ENCODE measurements at places on chromosomes 5 and 9.

GRCh38 chr9:124284940-124285441, 27.2 kb downstream of the NEK6 start:
- peak; percentile 67 for DNase-seq

GRCh38 chr5:96377597-96377996, 55.5 kb downstream of the PCSK1 start:
- DNase-seq = no peak

- peak; percentile 55 for DNase-seq
Measured at GRCh38 chr5:135116160-135116561, 82.1 kb upstream of the PITX1 start.

- no peak for DNase-seq
Measured at GRCh38 chr5:171313481-171314206, 4.6 kb downstream of the TLX3 start.

DNA sequence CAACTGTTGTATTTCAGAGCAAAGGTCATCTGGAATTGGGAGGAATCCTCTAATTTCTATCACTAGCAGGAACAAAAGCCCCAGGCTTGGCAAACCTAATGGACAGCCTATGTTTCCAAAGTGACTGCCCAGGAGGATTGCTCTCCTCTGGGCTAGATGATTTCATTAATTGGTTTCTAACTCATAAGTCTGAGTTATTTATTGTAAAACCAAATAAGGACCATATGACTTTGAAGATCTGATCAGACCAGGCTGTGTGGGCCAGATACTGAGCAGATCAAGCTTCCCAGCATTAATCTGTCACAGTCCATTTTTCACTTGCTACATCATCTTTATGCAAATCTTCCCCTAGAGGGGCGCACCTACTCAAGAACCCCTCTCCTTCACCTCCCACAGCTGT, 125.2 kb downstream of the PRDM6 start:
- no peak for DNase-seq

- no peak for DNase-seq
Measured at GRCh38 chr9:133035669-133036068, 4.9 kb downstream of the GTF3C5 start.

DNA sequence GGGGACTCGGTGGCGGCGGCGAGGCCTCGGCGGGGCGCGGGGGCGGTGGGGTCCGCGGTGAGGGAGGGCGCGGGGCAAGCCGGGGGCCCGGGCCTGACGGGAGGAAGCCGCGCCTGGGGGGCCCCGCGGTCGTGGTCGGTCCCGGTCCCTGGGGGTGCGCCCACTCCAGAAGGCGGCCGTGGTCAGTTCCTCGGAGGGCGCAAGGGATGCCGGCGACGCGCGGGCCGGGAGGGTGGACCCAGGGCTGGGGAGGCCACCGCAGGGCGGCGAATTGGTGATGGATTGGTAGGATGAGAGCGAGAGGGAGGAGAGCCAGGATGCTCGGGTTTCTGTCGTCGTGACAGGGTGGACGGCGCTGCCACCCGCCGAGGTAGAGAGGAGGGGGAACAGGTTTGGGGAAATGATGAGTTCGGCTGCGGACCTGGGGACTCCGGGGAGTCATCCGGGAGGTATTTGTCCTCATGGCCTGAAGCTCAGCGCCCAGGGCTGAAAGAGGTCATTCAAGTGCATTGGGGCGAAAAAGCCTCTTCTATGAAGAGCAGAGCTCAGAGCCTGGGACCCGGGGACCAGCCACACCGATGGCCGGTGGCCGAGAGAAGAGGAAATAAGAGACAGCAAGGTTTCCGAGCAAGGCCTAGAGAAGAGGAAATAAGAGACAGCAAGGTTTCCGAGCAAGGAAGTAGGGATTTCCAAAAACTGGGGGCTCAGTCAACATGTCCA, 557 bp downstream of the GNG10 start:
- DNase-seq = peak; percentile 67

- no peak for DNase-seq
Measured at GRCh38 chr5:95996904-95997723, 35.5 kb upstream of the ELL2 start.

DNA sequence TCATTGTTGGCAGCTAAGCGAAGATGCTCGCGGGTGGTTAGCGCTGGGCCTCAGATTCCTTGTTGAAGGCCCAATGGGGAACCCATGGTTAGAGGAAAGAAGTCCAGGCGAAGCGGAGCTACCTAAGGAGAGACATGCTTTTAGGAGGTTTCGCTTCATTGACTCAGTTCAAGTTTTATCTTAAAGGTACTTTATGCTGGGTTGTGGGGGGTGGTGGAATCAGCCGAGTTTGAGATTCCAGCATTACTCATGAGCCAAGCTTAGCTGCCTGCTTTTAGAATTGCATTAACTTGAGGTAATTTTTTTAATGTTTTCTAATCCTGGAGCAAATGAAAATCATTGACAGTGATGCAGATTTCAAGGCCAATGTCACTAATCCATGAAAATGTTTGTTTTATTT, 16.1 kb downstream of the MEGF10 start:
- no peak for DNase-seq

- DNase-seq = no peak
Measured at GRCh38 chr9:13027879-13028278, 251.6 kb downstream of the MPDZ start.

- no peak for DNase-seq
Measured at GRCh38 chr9:76718166-76718565, 46.1 kb upstream of the PCA3 start.

- no peak for DNase-seq
Measured at GRCh38 chr9:73114958-73115357, 36.7 kb upstream of the ANXA1 start.

- no peak for DNase-seq
Measured at GRCh38 chr5:135877570-135878155, 18.0 kb downstream of the IL9 start.

DNA sequence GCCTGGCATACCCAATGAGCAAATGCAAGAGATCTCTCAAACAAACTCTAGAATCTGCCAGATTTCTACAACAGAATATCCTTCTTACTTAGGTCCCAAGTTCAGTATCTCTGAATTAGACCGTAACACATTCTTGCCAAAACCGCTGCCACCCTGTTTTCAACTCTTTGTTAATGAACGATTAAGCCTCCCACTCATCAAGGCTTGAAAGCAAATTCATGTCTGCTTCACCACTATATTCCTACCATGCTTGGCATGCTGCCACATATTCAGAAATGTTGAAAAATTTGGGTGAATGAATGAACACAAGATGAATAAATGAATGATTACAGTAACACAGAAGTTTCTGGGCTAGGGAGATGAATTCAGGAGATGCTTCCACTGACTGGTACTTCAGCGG, 119.9 kb downstream of the BNC2 start:
- no peak for DNase-seq

DNA sequence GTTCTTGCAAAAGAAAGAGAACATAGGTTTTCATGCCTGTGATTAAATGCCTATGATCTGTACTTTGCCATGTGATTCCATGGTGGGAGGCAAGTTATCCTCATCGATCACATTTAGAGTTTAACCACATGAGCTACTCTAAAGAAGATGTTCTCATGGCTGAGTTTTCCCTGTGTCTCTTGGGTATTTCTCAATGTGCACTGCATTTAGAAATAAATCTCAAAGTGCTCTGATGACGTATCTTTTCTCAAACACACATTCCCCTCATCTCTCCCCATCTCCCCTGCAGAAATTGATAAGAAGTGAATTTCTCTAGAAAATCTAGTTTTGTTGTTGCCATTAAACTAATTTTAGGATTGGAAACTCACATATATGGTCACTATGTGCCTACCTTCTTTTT, 282.2 kb downstream of the SEMA5A start:
- DNase-seq = no peak

DNA sequence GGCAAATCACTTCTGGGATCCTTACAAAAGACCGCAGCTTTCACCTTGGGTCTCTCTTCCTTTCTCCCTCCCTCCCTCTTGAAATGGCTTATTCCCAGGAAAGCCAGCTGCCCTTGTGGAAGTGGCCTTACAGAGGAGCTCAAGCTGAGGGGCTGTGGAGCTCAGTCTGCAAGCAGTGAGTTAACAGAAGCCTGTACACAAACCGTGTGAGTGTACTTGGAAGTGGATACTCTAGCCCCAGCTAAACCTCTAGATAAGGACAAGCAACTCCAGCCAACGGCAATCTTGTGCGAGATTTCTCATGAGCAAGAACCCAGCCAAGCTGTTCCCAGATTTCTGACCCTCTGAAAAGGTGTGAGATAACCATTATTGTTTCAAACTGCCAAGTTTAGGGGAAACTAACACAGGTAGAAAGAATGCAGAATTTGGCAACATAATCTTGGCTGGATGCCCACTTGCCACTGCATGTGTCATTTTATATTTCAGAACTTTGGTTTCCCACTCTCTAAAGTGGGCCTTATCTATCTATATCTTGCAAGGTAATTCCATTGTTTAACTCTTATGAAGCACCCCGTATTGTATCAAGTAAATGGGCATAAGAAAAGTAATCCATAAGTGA, 85.6 kb downstream of the CDH18 start:
- DNase-seq = no peak

GRCh38 chr9:91783411-91783810, 166.6 kb downstream of the ROR2 start:
- no peak for DNase-seq

DNA sequence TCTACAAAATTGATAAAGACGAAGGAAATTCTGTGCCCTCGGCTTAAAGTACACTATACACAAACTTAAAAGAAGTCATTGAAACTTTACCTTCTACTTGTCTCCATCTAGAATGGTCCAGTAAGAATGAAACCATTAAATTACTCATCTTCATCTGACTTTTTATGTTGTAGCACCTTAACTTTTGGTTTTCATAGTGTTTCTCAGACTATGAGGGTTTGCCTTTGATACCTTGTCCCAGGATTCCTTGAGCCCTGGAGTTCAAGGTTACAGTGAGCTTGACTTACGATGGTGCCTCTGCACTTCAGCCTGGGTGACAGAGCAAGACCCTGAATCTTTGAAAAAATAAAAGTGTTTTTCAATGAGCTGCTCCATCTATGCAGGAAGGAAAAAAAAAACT, 132.2 kb downstream of the CDC42SE2 start:
- no peak for DNase-seq

GRCh38 chr5:173094012-173094661, 38.0 kb downstream of the CREBRF start:
- no peak for DNase-seq

GRCh38 chr5:111656580-111656979, 100.4 kb downstream of the NREP start:
- no peak for DNase-seq

- DNase-seq = peak; percentile 56
Measured at GRCh38 chr9:128203707-128204551, 750 bp downstream of the DNM1 start.

- no peak for DNase-seq
Measured at GRCh38 chr5:79030663-79031484, 38.6 kb downstream of the DMGDH start.

- DNase-seq = peak; percentile 53
Measured at GRCh38 chr9:7536310-7536939, 263.2 kb downstream of the DMAC1 start.

- no peak for DNase-seq
Measured at GRCh38 chr5:59607138-59607765, 286.3 kb downstream of the PDE4D start.

DNA sequence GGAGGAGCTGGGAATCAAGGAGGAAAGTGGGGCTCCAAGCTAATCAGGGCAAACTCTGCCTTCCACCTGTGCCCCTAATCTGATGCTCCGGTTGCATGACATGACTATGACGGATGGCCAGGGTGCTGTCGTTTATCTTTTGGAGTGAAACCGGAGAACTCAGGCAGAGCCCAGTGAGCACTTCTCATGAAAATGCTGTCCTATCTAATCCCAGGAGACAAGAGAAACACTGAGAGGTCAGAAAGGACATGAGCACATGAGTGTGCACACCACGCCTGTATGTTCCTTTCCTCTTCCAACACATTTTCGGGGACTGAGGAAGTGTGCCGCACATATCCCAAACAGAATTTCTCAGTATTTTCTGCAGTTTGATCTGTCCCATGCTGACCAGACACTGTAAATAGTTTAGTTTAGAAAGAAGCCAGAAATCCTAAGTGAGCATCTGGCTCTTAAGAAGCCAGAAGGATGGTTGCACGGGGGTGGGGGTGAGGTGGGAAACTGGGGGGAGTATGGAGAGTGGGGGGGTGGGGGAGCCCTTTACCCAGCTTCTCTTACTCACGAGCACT, 217.1 kb downstream of the TSSK1B start:
- no peak for DNase-seq

GRCh38 chr5:106094204-106094607, 1576.5 kb downstream of the EFNA5 start:
- no peak for DNase-seq

DNA sequence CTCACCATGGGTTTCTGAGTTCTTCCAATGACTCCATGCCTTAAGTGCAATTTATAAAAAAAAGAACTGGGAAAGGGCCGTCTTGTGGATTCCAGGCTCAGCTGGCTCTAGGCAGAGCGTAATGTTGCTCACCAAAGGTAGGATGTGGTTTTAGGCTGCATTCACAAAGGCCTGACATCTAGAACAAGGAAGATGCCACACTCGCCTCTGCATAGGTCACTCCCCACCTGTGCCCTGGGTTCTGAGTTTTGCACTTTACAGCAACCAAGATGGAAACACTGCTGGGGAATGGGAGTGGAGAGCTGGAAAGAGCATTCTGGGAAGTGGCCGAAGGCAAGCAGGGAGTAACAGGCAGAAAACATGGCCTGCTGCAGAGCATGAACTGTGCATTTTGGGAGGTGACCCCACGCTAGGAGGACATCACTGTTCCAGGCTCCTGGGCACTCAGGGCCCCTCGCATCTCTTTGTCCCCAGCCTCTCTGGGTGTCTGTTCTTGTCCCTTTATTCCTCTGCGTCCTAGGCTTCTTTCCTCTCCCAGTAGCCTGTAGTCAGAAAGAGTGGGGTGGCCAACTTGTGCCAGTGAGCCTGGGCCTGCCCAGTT, 12.3 kb downstream of the FCN2 start:
- no peak for DNase-seq

- DNase-seq = no peak
Measured at GRCh38 chr9:130499804-130500263, 55.1 kb downstream of the ASS1 start.

DNA sequence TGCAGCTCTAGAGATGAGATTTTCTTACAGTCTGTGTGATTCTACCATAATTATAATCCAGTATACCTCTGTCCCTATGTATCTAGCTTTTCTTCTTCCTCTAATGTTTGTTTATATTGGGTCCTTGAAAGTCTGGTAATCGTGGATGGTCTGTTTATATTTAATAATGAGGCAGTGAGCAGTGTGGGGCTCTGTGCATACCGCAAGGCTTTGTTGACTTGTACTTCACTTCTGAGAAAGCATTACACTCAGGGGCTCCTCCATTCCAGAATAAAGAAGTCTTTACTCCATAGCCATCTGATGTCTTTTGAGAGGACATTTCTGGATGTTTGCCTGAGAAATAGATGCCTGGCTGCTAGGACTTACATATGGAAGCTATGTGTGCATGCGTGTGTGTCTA, 4.5 kb upstream of the MPDZ start:
- no peak for DNase-seq

GRCh38 chr5:37539459-37539858, 160.3 kb downstream of the WDR70 start:
- DNase-seq = no peak
